ENCODE measurements at places on chromosomes 6 and 20.

- no peak for DNase-seq
These were observed 288.5 kb upstream of the STXBP5 start for GRCh38 chr6:146915671-146916127.

GRCh38 chr6:119493980-119494379 lies 144.4 kb upstream of the MAN1A1 start:
- DNase-seq, result no peak

DNA sequence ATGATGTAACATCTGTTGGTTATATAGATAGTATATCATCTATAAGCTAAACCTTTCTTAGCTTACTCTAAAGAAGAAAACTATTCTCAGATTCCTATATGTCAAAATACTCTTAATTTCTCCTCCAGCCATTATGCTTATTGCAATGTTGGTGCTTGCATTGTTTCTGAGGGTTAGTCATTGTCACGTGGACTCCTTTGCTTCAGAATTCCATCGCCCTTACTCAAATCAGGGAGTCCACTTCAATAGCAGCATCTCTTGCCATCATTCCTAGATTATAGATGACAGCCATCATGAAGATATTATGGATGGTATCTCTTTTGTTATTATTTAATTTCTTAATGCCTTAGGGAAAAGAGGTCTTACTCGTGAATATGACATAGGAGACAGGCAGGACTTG lies 776.1 kb downstream of the TENT5A start:
- no peak for DNase-seq

GRCh38 chr6:42117843-42118161 lies 24.6 kb downstream of the C6orf132 start:
- DNase-seq, result no peak

- DNase-seq, result no peak
These were observed 262.8 kb upstream of the HS3ST5 start for GRCh38 chr6:114605656-114606055.

- DNase-seq, result no peak
These were observed 43.1 kb upstream of the SNX9 start for GRCh38 chr6:157779705-157780604.

GRCh38 chr6:148443798-148444560 lies 101.3 kb downstream of the SASH1 start:
- DNase-seq, result no peak

GRCh38 chr6:165939601-165940290 lies 227.9 kb downstream of the TBXT start:
- no peak for DNase-seq

DNA sequence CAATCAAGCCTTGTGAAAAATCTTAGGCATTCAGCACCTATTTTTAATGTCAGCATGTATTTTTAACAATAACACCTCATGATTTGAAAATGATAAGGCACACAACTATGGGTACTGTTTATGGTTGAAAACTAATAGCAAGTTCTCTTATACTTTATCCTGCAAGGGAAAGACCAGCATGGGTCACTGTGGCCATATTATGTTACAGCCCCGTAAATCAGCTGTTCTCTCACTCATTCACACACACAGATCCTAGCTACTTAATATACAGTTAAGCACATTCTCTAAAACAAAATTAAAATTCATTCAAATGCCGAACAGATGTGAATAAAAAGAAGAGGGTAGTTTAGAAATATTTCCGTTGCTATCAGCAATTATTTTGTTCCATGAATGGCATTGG lies 224.4 kb downstream of the OGFRL1 start:
- no peak for DNase-seq

DNA sequence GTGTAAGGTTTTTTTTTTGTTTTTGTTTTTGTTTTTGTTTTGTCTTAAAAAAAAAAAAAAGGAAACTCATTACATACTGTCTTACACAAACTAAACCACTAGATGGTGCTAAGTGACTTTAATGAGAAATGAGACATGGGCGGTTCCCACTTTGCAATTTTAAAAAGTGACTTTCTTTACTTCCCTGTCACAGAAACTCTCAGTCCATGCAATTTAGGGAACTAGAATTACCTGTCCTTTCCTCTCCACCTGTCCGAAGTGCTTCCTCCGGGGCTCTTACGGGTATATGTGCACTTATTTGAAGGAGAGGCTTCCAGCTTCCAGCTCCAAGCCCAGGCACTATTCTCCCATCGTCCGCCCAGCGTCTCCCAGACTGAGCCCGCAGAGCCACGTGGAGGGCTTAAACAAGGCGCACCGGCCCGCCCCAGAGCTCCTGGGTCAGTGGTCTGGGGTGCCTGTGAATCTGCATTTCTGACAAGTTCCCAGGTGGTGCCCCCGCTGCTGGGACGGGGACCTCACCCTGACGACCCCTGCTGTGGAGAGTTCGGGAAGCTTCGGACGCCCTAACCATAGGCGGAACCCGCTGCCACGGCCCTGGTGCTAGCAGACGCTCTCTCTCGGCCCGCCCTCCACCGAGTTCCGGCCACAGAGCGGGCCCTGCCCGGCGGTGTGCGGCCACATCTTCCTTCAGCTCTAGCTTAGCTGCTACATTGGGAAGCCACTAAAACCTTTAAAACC lies 26.1 kb downstream of the BFSP1 start:
- DNase-seq, result peak; percentile 15

DNA sequence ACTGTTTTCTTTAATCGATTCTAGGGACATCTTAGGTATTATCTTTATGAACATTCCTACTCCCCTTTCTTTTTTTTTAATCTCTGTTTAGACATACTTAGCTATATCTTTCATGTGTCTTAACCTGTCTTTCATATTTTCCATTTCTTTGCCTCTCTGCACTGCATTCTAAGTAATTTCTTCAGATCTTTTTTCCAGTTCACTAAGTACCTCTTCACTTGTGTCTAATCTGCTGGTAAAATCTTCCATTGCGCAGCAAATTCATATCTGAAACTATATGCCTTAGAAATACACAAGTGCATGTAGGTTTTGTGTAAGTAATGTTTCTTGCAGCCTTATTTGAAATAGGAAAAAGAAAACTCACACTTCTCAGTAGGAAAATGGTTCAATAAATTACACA lies 165.4 kb upstream of the BTBD3 start:
- no peak for DNase-seq

DNA sequence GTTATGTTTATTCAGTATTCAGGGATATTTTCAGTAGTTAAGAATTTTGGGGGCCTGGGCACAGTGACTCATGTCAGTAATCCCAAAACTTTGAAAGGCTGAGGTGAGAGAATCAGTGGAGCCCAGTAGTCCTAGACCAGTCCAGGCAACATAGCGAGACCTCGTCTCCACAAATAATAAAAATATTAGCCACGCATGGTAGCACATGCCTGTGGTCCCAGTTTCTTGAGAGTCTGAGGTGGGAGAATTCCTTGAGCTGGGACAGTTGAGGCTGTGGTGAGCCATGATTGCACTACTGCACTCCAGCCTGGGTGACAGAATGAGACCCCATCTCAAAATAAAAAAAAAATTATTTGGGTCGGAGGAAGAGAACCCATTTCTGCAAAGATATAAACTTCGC lies 20.3 kb downstream of the ADGRG6 start:
- DNase-seq, result no peak

DNA sequence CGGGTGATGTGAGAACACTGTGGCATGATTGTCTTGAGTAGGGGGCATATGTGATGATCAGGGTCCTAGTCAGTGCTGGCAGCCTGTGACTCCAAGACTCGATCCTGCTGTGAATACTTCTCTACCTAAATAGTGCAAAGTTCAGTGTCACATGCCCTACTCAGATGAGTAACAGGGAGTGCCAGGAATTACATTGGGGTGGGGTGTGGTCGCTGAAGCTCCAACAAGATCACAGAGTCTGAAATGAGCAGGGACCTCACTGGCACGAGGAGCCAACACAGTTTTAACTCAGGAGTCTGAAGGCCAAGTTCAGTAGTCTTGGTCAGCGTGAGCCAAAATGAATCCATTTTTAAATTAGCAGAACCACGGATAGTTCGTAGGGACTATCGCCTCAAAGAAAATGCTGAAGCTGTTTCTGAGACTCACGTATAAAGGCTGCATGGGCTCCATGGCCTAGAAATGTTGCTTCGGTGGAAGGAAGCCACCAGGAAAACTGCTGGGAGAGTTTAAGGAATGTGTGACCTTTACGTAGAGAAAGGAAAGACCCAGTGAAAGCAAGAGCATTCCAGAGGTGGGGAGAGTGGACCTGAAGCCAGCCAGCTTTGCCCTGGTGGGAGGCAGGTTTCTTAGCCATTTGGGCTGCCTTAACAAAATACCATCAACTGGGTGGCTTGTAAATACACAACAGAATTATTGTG lies 72.2 kb downstream of the RPP40 start:
- DNase-seq, result no peak

GRCh38 chr6:106134906-106135634 lies 48.9 kb downstream of the PRDM1 start:
- no peak for DNase-seq

DNA sequence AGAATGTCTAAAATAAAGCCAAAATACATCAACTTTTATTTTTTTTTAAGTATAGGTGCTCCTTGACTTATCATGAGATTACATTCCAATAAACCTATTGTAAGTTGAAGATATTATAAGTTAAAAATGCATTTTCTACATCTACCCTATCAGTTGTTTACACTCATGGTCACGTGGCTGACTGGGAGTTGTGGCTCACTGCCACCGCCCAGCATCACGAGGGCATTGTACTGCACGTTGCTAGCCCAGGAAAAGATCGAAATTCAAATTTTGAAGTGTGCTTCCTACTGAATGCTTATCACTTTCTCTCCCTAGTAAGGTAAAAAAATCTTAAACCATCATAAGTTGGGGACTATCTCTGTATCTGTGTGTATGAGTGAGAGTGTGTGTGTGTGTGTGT lies 126.6 kb upstream of the RIN2 start:
- no peak for DNase-seq

DNA sequence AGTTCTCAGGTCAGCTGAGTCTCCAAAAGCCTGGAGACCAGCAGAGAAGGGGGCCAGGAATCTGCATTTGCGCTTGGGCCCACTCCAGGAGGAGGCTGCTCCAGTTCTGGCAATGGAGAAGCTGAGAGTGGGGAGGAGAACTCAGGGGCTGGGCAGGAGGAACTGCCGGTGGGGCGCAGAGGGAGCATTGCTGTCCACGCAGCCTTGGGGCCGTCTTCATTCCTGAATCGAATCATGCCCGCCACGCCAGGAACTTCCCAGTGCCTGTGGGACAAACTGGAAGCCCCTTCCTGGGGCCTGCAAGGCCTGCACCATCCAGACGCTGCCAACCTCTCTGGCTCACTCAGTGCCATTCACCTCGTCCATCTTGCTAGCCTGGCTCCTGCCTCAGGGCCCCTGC lies 16.9 kb downstream of the RAB44 start:
- no peak for DNase-seq

- no peak for DNase-seq
These were observed 28.2 kb upstream of the RIMS4 start for GRCh38 chr20:44838521-44838920.

GRCh38 chr6:25875926-25876602 lies 2.0 kb upstream of the SLC17A3 start:
- DNase-seq, result no peak

GRCh38 chr6:145212813-145213212 lies 522.5 kb downstream of the EPM2A start:
- no peak for DNase-seq

DNA sequence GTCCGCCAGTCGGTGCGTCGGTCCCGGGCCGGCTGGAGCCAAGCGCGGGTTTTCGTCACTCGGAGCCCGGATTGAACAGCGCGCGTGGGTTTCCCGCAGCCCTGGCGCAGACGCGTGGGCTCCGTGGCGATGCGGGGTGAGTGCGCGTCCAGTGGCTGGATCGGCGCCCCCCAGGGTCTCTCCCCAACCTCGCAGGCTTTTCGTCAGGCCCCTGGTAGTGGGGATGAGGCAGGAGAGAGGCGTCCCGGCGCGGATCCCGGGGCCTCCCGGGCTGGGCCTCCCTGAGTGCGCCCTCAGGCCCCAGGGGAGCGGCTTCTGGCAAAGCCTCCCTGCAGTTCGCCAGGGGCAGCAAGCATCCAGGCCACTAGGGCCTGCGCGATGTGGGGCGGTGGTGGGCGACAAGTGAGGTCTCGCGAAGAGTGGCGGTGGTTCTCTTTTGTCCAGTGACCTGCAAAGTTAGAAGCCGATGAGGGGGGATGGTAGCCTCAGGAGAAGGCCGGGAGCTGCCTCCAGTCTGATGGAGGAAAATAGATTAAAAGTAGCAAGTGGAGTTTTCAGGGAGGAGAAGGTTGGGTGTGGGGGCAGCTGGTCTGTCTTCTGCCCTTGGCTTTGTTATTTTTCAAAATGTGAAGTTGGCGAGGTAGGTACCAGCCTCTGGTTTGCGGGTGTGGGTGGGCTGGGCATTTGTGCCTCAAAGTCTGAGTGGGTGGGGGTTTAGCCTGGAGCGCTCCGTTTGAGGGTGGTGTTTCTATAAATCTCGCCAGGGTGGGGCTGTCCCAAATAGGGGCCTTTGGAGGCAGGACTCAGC lies 1.6 kb downstream of the TOX2 start:
- DNase-seq, result no peak

- no peak for DNase-seq
These were observed 17.6 kb upstream of the EIF2S2 start for GRCh38 chr20:34129518-34130162.

- DNase-seq, result no peak
These were observed 14.9 kb downstream of the ZBTB2 start for GRCh38 chr6:151376440-151376839.

DNA sequence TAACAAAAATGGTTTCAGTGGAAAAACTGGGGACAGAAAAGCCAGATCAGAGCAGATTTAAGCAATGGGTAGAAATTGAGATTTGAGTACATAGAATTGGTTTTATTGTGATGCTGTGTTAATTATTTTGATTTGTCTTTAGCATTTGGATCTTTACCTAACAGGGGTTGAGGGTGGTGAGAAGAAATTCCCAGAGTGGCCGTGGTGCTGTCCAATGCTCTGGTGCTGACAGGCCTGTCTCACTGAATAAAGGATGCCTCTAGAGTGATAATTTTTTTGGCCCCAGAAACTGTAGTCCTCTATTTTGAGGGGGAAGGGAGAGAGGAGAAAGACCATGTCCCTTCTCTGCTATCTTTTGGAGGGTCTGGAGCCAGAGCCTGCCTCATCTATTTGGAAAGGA lies 79.1 kb downstream of the LYRM2 start:
- no peak for DNase-seq

DNA sequence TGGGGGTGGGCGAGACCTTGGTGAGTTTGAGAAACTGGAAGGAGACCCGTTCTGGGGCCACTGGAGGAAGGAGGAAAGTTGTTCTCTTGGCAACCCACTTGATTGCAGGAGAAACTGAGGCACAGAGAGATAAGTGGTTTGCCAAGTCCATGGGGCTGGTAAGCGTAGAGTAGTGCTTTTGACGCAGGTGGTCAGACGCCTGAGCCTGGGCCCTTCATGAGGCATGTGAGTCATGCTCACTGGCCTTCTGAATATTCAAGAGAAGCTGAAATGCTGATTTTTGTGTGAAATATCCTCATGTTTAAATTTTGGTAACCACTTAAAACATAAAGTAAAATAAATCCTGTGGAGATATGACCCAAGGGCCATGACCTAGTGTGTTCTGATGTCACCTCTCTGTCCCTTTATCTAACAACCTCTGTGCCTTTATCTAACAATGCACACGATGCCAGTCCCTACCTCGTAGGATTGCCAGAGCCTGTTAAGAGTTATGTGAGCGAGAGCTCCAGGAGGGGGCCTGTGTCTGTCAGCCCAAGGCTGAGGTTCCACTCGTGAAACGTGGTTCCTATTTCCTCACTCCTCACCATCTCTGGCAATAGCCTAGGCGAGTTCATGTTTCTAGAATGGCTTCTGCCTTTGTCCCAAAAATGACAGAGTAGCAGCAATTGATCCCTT lies 32.8 kb upstream of the PMEPA1 start:
- no peak for DNase-seq

GRCh38 chr20:34988191-34988540 lies 32.5 kb downstream of the MYH7B start:
- no peak for DNase-seq

- no peak for DNase-seq
These were observed 116.7 kb downstream of the CD164 start for GRCh38 chr6:109265530-109265929.
